CD4-positive, alpha-beta T cell treated with Interleukin-4 for 4 hours (primary cell): ENCODE measurements at places on chromosomes 12 and 14.

DNA sequence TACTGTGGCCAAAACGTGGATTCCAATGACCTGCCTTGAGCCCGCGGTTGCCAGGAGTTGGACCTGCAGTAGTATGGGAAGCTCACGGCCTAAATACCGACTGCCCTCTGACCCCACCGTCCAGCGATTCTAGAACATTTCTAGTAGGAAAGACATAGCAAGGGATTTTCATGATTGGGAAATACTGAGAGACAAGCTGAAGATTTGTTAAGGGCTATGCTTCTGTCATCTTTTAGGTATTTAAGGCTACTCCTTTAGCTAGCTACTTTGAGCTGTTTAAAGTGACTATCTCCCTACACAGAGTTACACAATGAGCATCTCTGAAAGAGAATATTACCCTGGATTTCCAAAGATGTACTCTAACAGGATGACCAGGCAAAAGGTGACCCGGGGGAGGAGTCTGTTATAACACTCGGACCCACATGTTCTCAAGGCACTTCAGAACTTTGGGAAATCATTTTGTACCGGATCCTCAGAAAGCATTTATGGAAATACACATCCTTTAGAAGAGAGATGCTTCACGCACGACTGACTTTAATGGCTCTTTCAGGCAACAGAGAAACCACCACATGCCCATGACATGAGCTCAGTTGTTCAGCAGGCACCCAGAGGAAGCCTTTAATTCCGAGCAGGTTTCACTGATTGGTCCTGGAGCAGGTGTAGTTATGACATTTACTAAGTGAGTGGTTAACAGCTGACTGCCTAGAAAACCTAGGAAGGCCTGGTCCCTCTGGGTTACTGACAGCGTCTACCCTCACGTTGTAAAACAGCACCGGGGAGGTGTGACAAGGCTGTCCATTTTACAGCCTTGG is 4.2 kb downstream of the BAG5 start:
- no peak for DNase-seq

GRCh38 chr12:3336606-3337311 is 154.2 kb upstream of the PRMT8 start:
- no peak for DNase-seq

DNA sequence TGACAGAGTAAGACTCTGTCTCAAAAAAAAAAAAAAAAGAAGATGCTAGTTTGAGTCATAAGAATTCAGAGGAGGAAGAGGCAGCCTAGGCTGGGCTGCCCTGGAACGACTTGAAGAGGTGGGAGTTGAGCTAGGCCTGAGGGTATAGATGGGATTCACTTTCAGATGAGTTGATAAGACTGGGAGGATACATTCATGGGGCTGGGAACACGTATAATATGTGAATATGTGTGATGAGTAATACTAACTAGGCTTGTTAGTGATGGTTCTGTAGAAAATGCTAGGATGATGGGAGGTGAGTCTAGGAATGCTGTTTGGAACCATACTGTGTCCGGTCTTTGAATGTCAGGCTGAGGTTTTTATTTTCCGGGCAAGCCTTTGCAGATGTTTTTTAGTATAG is 9.0 kb downstream of the PLEKHA5 start:
- no peak for DNase-seq

GRCh38 chr12:49976557-49976956 is 3.8 kb downstream of the AQP6 start:
- DNase-seq = no peak

GRCh38 chr14:67697006-67697405 is 1.4 kb upstream of the RDH11 start:
- no peak for DNase-seq

DNA sequence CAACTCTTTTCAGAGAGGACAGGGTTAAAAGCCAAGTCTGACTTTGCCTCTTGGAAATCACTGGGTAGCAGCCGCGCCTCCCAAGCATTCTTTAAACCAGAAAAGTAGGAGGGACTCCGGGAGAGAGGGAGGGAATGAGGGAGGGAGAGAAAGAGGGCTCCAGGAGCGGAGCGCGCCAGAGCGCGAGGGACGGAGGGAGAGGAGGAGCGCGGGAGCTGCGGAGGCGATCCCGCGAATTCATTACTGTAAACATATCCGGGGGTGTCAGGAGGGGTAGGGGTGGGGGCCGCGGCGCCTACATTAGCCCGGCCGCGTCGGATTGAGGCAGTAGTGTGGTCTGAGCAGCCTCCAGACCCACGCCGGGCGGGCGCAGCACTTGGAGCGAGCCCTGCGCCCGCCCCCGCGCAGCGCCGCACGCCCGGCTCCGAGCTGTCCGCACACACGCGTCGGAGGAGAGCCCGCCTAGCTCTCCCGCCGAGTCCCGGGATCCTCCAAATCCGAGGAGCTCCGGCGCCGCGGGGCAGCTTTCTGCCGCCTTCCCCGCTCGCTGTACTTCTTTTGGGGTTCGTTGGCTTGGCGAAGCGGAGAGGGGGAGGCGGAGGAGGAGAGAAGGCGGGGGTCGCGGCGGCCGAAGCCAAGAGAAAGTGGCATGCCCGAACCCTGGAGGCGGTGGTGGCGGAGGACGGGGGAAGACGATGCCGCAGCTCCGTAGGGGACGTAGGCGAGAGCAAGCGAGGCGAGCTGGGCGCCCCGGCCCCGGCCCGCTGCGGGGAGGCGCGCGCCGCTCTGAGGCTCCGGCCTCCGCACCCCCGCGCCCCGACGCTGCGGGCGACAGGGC is 3.3 kb downstream of the FLRT2 start:
- DNase-seq = no peak
